Cortex of kidney (tissue), 1 donor: ENCODE measurements at places on chromosomes 4 and X.

- DNase-seq, result no peak
Measured at GRCh38 chr4:71867598-71867997, 83.7 kb upstream of the GC start.

GRCh38 chrX:133698298-133698697 lies 283.0 kb upstream of the GPC4 start:
- DNase-seq, result no peak

GRCh38 chr4:162849937-162850336 lies 316.8 kb downstream of the NAF1 start:
- DNase-seq, result no peak

- no peak for DNase-seq
Measured at GRCh38 chr4:170940043-170940724, 850.4 kb upstream of the AADAT start.

GRCh38 chr4:165112368-165113121 lies at the start of gene TMEM192:
Gene TMEM192 (minus strand): TSS chr4:165112860. CDS start chr4:165112773, 87 bp downstream.
- DNase-seq, result peak; percentile 43

DNA sequence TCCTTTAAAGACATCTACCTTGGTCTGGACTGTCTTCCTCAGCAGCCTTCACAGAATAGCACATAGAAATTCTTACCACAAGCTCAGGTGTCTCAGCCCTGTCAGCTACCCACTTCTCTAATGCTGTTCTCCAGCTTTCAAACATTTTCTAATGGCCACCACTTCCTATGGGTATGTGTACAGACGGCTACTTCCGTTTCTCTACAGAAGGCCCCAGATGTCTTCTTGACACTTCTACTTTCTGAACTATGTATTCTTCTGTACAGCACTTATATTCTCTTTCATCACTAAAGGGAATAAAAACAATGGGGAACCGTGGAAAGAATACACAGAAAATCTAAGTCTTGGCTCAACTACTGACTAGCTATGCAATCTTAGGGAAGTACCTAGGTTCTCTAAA lies 13.3 kb downstream of the OPHN1 start:
- no peak for DNase-seq

DNA sequence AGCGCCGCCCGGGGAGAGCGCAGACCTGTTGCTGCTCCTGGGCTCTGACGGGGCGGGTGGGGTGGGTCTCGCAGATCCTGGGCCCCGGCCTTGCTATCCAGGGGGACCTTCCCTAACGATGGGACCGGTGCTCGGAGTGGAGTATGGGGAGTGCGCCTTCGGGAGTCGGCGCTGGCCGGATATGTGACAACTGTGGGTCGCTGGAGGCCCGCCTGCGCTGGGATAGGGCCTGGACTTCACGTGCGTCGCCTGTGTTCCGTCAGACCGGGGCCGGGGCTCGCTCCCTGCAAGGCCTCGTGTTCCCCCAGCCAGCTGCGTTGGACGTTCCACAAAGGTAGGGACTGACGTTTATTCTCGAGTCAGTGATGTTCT lies 1.3 kb downstream of the TBL1X start:
- no peak for DNase-seq

- no peak for DNase-seq
Measured at GRCh38 chr4:86908251-86908657, 16.0 kb upstream of the C4orf36 start.

DNA sequence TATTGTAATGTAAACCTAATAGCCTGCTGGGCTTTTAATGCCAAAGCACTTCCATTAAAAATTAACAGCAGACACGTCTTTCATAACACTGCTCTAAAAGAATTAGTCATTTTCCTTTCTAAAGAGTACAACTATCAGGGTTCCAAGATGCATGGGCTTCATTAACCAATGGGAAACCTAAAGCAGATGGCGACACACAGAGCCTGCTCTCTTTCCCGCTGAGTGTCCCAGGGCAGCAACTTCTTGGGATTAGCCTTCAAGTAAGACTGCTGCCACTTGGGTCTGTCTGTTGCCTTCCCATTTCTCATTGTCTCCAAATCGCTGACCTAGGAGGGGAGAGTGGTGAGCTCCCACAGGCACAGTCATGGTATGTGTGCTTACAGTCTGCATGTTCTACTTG lies 14.0 kb upstream of the PHKA2 start:
- no peak for DNase-seq

DNA sequence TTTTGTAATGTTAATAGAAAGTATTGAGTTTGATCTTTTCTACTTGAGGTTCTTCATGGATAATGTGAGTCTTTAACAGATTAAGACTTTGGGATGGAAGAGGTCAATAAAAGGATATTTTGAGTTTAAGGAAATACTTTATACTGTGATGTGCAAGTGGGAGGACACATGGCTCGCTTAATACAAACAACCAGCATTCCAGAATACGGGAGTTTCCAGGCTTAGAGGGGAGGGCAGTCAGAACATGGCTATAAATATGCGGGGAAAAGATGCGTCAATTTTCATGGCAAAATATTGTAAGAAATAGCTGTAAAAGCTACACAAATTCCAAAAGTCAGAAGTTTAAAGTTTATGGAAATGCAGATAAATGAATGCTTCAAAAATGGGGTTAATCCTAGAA lies 192.3 kb downstream of the AASDH start:
- DNase-seq, result no peak

DNA sequence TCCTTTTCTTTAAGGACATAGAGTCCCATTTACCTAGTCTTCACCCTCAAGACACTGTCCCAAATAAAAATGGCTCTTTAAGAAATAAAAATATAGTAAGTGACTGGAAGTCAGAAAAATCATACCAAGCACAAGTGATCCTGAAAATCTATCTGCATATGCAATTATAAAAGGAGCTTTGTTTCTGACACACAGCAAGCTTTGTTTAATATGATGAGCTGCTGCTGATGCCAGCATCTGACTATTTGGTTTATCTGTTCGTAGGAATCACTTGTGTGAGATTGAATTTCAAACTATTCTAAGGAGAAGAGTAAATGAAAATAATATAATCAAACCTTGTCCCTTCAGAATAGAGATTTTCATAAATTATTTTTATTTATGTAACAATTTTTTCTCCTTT lies 332.4 kb downstream of the PCDH7 start:
- no peak for DNase-seq

DNA sequence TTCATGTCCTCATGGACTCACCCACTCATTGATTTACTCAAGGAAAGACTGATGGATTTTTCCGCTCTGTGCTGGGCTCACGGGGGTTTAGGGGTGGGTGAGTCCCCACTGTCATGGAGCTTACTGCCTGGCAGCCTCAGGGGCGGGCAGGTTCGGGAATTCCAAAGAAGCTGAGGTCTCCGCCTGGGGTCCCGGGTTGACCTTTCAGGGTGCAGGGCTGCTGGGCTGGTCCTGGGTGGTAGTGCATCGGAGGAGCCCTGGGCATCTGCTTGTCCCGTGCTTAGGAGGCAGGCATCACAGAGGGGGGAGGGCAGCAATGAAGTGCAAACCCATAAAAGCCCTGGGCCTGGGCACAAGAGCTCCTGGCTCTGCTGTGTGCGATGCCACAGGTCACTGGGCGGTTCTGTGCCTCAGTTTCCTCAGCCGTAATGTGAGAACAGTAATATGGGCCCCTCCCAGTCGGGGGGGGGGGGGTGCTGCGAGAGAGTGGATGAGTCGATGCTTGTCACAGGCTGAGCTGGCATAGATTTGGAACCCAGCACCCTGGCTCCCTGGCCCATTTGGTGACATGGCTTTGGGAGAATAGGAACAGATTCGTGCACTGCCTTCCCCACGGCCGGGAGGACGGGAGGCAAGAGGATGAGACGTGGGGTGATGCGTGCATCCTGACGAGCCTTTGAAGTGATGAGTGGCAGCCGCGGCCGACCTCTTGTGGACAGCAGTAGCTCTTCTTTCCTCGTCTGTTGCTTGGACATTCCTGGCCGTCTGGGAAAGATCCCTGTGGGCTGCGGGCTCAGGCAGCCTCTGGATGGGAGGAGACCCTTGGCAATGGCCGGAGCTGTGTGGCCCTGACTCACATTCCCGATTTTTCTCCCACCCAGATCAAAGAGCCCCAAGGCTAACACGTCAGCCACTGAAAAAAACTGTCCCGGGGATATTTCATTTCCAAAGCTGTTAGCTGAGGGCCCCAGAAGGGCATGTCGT lies 42.0 kb downstream of the PSAPL1 start:
- DNase-seq, result no peak

DNA sequence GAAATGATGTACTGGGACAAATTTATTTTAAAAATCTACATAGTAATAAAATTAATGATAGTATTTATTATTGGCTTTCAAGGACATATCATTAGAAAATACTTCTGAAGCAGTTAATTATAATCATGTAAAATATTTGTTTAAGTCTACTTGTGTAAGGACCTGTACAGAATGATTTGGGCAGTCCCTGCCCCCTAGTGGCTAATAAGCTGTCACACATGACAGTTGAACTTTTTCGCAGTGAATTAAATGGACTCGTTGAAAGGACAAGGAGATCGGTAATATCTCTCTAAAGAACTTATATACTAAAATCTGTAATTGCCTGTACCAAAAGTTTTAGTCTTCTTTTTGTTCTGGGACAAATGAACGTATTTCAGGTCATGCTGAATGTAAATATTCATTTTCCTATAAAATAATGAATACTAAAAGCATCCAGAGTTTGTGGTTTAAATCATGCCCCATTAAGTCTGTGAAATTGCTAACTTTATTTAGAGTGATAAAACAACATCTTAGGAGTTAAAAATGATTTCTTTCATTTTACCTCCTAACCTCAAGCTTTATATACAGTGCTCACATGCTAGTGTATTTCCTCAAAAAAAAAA lies 13.6 kb downstream of the EXOC1 start:
- no peak for DNase-seq

DNA sequence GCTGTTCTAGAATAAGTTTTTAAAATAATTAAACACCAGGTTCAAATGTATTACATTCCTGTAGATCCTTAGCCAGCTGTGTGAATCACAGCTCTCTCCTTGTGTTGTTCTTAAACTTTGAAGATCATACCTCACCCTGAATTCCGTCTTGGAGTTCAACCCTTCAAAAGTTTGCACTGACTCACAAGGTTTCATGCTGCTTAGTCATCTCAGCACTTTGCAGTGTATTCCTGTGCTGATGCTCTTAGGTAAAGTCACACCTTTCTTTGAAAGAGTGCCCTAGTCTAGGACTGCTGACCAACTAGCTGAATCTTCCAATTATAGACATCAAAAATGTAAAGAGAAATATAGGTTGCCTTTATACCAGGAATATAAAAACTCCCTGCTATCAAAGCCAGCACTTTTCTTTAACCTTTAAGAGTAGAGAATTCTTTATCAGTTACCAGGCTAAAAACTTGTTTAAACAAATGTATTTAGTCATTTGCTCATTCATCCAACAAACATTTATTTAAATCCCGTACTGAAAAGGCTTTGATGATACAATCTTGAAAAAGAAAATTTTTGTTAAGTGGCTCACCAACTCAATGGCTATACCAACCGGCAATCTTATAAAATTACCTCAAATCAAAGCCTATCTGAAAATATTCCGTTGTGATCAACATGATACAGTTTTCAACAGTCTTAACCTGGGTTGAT lies 169.7 kb downstream of the RAP1GDS1 start:
- no peak for DNase-seq

GRCh38 chrX:39693298-39693697 lies 404.5 kb downstream of the BCOR start:
- DNase-seq, result no peak

- no peak for DNase-seq
Measured at GRCh38 chr4:74659576-74660411, 134.5 kb downstream of the BTC start.

DNA sequence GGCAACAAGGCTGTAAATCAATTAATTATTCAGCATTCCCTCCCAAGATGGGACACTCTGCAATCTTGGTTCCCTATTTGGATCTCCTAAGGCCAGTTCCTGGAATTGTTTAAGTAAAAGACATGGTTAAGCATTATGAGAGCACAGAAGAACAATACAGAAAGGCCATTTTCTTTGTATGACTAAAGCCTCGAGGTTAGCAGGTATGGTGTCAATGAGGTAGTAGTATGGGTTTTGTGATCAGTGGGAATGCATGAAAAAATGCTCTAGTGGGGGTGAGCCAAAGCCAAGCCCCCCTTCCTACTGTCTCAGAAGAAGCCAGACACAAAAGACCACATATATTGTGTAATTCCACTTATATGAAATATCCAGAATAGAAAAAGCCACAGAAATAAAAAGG lies 61.7 kb upstream of the S100G start:
- no peak for DNase-seq

DNA sequence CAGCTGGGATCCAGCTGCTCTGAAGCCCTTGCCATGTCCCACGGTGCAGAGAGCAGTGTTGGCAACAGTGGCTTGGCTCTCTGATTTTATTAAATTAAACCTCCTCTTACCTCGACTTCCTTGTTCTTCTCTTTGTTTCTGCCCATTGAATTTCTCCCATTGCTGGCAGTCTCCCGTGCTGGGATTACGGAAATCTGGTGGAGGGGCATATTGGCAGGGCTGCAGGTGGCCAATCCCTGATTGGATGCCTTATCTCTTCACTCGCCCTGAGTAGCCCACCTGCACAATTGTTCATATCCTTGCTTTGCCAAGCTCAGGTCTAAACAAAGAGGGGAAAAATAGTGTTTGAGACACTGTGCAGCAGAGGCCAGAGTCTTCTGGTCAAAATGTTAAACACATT lies 493.9 kb downstream of the TMA16 start:
- DNase-seq, result no peak

DNA sequence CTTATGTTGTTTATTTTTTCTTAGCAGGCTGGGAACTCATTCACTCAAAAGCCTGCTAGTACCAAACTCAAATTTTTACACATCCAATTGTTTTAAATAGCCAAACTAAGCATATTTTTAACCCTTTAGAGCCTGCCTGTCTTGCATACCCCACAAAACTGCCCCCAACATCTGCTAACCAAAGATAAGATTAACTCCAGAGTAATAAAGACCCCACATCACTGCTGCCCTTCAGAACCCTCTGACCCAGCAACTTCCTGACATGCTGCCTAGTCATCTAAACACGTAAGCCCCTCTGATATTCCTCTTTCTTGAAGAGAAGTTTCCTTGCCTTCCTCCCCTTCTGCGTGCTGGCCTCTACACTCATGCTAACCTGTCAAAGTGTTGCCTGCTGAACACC lies 60.7 kb upstream of the ASB12 start:
- no peak for DNase-seq

DNA sequence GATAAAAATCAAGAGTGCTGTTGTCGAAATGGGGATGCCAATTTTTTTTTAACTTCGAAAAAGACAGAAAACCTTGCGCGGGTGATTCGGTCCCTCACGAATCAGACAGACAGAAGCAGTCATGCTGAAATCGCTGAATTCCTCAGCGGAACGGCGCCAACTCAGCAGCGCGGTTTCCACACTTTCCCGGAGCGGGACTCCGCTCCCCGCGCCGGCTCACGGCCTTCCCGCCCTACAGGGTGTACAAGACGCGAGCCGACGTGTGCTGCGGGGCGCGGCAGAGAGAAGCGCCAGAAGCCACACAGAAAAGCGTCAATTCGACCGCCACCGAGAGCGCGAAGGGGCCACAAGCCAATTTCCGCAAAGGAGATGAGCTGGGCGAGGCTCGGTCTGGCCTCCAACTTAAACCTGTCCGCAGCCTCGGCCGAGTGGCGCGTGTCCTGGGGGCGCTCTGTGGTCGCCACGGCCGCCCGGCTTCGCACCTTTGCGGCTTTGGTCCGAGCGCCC lies 1.3 kb downstream of the NEXMIF start:
- no peak for DNase-seq
